Cerebellum (tissue), 4 donors: ENCODE measurements at places on chromosomes 12 and 14. TPM values are rescaled to one million over a fixed set of nuclear protein-coding genes. Genes with fewer than 3 reads are reported as not detected.

DNA sequence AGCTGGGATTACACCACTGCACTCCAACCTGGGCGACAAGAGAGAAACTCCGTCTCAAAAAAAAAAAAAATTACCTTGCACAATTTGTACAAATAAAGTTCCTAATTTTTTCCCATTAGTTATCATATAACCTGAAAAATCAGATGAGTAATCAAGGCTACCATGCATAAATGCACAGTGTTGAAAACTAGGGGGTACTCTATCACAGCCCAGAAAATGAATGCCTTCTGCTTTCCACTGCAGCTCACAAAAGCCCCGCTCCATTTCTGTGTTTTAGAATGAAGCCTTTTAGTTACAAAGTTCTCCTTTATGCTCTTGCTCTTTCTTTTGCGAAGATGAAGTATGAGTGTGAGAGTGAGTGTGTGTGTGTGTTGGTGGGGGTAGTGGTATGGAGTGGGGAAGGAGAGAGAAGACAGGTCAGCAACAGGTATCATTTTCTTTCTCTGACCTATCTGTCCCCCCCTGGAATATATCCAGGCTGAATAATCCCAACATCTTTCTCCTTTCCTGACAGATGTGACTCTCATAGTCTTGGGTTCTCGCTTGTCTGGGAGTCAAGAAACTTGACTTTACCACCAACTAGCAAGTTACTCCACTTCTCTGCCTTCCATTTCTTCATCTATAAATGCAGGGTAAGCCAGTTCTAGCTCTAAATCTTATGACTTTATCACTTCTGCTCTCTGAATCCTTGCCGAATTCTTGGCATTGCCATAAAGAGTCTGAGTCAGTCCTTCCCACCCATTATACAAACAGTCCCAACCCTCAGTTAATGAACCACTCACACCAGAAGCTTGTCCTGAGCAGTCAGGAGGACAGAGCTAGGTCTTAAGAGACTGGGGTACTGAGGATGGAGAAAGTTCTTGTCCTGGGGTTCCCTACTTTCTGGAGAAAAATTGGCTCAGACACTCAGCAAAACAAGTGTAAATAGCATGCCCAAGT lies 16.1 kb downstream of the BIN2 start:
- DNase-seq: no peak

- no peak for DNase-seq
Observed at GRCh38 chr14:82190742-82191141, 657.1 kb upstream of the SEL1L start.

GRCh38 chr12:42730291-42730690 lies 140.7 kb upstream of the PRICKLE1 start:
- no peak for DNase-seq

GRCh38 chr14:60485598-60486251 lies at the start of gene C14orf39:
Gene C14orf39, minus strand, starts transcription at chr14:60486063. Its CDS starts 985 bp downstream, at chr14:60485078.
- no peak for DNase-seq

ZNF385A gene
- 1.7 TPM for total RNA-seq

SMIM41 gene
- total RNA-seq: 0.18 TPM

KRT83 gene
- total RNA-seq: not detected
